ENCODE measurements at places on chromosomes 6 and 20.

- DNase-seq = no peak
Observed at GRCh38 chr6:31686483-31686882, 5.6 kb upstream of the LY6G5C start.

- DNase-seq = no peak
Observed at GRCh38 chr6:7489376-7489775, 52.1 kb upstream of the DSP start.

DNA sequence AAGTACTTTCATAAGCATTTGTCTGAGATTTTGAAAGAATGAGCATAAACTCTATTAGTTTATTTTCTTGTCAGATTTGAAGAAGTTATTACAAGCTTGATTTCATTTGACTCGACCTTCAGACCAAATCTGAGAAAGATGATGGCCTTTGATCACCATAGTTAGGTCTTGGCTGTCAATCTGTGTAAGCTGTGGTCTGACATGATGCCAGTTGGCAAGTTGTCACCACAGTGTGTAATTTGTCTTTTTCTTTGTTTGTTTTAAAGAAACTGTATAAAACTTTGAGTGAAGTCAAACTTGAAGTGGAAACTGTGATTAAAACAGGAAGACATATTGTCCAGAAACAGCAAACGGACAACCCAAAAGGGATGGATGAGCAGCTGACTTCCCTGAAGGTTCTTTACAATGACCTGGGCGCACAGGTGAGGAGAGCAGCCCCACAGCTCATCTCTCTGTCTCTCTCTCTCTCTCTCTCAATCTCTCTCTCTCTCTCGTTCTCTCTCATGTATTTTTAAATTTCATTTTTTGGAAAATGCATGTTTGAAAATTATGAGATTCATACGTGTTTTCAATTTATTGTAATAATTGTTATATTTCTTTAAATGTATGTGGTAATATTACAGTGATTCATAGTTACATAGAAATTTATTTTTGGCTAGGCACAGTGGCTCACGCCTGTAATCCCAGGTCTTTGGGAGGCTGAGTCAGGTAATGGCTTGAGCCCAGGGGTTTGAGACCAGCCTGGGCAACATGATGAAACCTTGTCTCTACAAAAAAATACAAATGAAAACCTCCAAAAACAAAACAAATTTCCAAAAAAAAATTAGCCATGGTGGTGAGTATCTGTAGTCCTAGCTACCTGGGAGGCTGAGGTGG is 208.1 kb downstream of the UTRN start:
- DNase-seq = no peak

DNA sequence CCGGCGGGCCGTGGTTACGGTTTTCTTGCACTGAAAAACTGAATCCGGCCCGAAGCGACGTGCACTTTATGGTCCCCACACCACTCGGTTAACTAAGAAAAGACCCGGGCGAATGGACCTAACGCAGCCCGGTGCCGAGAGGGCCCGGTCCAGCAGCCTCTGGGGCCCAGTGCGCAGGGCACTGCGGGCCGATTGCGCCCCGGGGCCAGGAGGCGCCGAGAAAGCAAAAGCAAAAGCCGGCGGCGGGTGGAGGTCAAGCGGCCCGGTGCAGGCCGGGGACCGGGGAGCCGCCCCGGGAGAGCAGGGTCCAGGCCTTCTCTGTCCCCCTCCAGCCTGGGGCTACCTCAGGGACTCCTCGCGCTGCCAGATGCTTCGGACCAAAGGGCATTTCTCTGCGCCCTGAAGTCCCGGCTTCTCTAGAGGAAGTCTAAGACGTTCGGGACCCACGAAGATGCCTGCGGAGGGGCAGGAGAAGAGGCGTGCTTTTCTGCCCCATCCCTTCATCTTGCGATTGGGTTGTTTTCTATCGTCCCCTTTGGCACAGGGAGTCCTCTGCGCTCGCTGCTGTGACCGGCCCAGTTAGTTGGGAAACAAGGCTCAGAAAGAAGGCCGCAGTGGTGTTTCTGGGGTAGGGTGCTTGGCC is 4.4 kb downstream of the FOXF2 start:
- DNase-seq = no peak

- DNase-seq = no peak
Observed at GRCh38 chr20:37378785-37379598, 33.1 kb downstream of the SRC start.

GRCh38 chr6:75348882-75349261 is 64.3 kb upstream of the TMEM30A start:
- no peak for DNase-seq

GRCh38 chr6:170536671-170537070 is 16.4 kb downstream of the PSMB1 start:
- no peak for DNase-seq

- no peak for DNase-seq
Observed at GRCh38 chr6:145372671-145373151, 362.6 kb downstream of the EPM2A start.

DNA sequence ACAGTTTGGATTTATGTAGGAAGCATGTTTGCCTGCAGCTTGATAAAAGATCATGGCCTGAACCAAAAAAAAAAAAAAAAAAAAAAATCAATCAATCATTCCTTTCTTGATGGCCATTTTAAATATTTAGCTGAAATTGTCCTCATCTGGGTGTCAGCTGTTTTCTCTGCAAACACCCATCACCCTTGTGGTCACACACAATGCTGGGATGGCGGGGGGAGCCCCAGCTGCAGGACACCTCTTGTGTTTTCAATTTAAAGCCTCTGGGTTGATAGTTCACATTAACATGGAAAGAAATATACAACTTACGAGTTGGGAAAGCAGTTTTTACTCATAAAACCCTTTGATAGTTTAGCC is 160.4 kb downstream of the ZFP64 start:
- DNase-seq = no peak

- peak; percentile 22 for DNase-seq
Observed at GRCh38 chr6:119446115-119446554, 96.6 kb upstream of the MAN1A1 start.

- DNase-seq = no peak
Observed at GRCh38 chr20:33309631-33310030, 26.6 kb downstream of the BPIFB1 start.

GRCh38 chr6:133203344-133203697 is 37.8 kb upstream of the EYA4 start:
- no peak for DNase-seq

DNA sequence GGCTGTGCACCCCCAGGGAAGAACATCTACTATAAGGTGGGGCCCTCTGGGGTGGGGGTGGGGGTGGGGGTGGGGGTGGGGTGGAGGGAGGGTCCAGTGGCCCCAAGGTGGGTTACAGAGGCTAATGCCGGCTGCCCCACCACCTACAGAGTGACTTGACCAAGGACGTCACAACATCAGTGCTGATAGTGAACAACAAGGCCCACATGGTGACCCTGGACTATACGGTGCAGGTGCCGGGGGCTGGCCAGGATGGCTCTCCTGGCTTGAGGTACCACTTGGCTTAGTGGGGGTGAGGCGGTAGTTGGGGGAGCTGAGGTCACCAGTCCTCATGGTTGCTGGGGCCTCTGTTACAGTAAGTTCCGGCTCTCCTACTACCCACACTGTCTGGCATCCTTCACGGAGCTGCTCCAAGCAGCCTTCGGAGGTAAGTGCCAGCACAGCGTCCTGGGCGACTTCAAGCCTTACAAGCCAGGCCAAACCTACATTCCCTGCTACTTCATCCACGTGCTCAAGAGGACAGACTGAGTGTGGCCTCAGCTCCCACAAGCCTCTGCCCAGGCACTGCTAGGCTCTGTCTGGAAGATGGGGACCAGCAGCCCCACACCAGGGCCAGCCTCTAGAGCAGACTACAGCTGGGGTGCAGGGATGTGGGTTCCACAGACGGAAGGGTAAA is 2.8 kb downstream of the GNMT start:
- no peak for DNase-seq

- DNase-seq = no peak
Observed at GRCh38 chr6:131223416-131223815, 88.1 kb downstream of the AKAP7 start.

DNA sequence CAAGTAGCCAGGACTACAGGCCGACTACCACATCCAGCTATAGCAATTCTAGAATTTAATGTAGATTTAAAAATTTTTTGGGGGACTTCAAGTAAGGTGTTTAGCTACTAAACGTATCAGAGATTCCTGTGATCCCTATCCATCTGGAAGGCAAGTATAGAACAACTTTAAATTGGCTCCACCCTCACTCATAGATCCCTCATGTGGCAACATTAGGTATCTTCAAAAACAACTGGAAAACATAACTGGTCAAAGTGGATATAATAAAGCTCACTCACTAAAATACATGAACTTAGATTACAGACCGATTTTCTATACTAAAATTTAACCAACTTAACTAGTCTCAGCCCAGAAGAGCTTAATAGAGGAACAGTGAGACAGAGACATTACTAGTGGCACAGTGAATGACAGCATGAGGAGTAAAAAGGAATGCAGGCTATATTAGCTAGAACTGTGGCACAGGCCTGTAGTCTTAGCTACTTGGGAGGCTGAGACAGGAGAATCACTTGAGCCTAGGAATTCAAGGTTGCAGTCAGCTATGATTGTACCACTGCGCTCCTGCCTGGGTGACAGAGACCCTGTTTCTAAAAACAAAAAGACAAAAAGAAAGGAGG is 14.7 kb downstream of the NUP153 start:
- DNase-seq = no peak

- DNase-seq = peak; percentile 2
Observed at GRCh38 chr6:114740547-114740946, 397.7 kb upstream of the HS3ST5 start.

GRCh38 chr20:38573413-38573812 is 7.6 kb upstream of the ADIG start:
- DNase-seq = no peak

GRCh38 chr6:9507136-9507895 is 907.6 kb downstream of the TFAP2A start:
- DNase-seq = no peak

GRCh38 chr6:67854098-67854497 is 781.0 kb upstream of the ADGRB3 start:
- no peak for DNase-seq

- no peak for DNase-seq
Observed at GRCh38 chr6:158279615-158280014, 32.6 kb upstream of the TULP4 start.

GRCh38 chr6:143804835-143805239 is 38.3 kb upstream of the LTV1 start:
- peak; percentile 10 for DNase-seq

- no peak for DNase-seq
Observed at GRCh38 chr6:167787896-167788562, 38.7 kb upstream of the AFDN start.

- DNase-seq = peak; percentile 53
Observed at GRCh38 chr6:156808287-156808686, 31.1 kb downstream of the ARID1B start.
